ENCODE measurements at places on chromosomes 5 and 9. TPM values are rescaled to one million over a fixed set of nuclear protein-coding genes. Genes with fewer than 3 reads are reported as not detected.

DNA sequence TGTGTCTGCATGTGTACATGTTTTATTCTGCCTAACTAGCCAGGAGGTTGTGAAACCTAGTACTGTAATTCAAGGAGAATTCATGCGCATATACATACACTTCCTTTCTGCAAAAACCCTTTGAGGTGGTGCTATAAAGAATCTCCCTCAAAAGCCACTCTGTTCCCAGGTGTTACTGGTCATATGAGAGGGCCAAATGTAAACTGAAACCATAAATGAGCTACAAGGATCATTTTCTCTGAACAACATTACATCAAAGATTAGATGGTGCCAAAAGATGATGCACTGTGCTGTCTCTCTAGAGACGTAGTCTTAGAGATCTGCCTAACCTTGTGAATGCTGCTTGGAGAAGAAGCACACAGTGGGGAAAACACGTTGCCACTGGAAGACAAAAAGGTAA, 15.7 kb downstream of the NREP start:
- no peak for DNase-seq

DNA sequence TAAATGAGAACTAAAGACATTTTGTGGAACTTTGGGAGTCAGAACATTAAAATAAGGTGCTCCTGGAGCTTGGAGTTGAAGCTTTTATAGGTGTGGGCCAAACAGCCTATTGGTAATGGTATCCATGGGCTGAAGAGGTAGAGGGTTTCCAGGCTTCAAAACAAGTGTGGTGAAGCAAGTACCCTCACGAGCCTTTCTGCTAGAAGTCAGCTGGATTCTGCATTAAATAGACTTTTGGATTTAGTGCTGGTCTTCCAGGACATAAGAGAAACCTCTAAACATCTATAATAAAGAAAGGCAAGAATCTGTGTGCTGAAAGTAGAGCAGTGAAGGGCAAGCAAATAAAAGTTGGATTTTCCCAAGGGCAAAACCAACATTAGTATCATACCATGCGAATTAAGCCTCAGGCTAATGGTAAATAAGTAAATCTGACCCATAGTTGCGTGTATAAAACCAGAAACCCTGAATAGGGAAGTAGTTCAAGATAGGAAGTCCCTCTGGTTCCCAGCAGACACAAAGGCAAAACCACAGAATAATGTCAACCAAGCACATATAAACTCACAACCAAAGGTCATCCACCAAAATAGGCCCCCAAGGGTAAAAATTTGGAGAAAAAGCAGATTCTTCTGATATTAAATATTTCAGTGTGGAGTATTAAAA, 306.3 kb downstream of the TLE4 start:
- DNase-seq, result no peak

- DNase-seq, result no peak
These were observed 661.6 kb upstream of the C9orf72 start for GRCh38 chr9:28234894-28235277.

The CORO2A gene
- 0.60 TPM for total RNA-seq
